CD4-positive, alpha-beta T cell treated with Interleukin-1 beta for 1 hour (primary cell): ENCODE measurements at places on chromosomes 11 and 22.

- peak; percentile 24 for DNase-seq
Observed at GRCh38 chr11:86802601-86803051, 2.3 kb downstream of the PRSS23 start.

DNA sequence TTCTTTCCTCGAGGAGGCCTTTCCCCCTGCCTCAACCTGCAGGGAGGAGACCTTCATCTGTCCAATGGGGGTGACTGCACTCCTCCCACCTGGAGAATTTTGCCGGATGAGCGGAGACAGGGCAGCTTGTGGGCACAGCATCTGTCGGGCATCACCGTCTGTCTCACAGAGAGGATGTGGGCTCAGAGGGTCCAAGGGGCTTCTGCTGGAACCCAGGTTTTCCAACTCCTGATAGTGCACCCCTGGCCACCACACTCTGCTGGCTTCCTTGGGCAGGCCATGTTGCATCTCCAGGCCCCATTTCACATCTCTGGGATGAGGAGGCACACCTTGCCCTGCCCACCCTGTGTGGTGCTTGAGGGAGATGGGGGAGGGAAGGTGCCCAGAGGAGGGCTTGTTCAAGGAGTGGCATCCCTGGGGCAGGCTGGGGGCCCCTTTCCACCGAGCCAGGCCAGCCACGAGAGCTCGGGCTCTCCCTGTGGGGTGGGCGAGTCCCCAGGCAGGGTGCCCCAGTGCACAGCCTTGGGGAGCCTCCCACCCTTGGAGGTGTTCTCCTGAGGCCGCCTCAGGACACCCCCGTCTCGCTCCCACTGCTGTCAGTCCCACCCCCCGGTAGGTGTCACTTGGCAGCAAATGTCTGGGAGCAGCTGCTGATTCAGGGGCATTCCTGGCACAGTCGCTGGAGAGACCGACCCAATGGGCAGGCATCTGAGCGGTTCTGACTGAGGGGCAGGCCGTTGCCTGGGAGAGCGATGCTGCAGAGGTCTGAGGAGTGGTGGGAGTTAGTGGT is 84.2 kb downstream of the MORC2 start:
- no peak for DNase-seq

DNA sequence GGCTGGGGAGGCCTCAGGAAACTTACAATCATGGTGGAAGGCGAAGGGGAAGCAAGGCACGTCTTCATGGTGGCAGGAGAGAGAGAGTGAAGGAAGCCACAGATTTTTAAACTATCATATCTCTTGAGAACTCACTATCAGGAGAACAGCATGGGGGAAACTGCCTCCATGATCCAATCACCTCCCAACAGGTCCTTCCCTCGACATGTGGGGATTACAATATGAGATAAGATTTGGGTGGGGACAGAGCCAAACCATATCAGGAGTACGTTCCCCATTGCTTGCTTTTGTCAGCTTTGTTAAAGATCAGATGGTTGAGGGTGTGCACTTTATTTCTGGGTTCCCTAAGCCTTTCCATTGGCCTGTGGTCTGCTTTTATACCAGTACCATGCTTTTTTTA is 53.7 kb upstream of the E2F8 start:
- no peak for DNase-seq

GRCh38 chr11:73157101-73158010 is 15.2 kb upstream of the FCHSD2 start:
- DNase-seq = peak; percentile 29

DNA sequence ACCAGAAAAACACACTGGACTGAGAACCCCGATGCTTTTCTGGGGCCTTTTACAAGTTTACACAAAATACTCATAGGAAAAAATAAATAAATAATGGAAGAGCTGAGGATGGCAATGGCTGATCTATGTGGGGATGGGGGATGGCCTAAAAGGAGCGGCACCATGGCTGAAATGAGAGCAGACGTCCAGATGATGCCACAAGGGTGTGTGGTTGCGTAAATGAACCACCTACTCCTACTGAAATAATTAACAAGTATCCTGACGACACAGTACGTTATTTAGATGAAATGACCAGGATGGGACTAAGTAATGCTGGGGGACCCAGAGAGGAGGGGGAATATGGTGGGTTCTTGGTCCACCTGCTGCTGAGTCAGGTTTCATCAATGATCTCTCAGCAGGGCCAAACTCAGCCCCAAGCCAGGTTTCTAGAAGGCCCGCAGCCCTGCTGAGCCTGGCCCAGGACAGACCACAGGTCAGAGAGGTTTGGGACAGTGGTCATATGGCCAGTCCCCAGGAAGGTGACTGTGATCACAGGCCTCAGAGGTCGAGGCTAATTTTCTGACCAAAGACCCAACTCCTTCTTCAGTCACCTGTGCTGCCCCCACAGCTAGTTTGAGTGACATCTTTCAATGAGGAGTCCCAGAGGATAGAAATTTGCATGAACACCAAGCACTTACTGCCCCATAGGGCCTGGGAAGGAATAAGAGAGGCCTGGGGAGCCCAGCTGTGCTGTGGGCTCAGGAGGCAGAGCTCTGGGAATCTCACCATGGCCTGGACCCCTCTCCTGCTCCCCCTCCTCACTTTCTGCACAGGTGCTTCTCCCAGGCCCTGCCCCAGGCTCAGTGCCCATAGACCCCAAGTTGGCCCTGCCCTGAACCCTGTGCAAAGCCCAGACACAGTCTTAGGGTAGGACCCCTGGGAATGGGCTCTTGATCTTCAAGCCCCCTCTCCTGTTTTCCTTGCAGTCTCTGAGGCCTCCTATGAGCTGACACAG is 76.3 kb upstream of the IGLL5 start:
- DNase-seq = no peak

DNA sequence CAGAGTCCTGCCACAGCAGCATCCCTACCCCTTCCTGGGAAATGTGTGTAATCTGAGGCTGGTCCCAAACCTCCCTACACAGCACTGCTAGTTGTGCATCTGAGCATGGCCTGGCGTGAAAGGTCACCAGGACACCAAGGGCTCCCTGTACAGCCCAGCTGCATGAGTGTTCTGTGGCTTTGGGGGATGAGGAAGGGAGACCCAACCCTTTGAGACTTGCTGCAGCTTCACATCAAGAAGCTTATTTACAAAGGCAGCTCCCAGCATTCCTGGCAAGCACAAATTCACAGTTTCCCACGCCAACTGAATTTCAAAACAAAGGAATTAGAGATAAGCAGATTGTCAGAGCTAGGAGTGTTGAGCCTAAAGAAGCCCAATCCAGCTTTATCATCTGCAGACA is 32.2 kb downstream of the CSNK2A3 start:
- no peak for DNase-seq

GRCh38 chr11:2789791-2790567 is 90.2 kb upstream of the KCNQ1OT1 start:
- DNase-seq = no peak

DNA sequence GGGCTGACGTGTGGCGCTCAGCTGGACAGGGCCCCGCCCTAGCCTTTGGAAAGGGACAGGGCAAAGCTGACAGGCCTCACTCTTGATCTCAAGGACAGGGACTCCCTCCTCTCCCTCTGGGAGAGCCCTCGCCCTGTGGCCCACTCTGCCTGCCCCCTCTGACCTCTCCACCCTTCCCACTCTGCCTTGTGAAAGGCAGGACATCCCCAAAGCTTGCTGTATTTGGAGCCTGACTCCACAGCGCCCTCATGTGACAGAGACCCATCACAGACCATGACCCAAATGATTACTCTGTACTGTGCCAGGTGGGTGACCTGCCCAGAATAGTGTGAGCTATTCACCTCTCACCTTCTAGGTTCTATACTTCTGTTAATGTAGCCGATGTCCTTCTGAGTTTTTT is 18.8 kb downstream of the P2RY2 start:
- DNase-seq = no peak

- DNase-seq = no peak
Observed at GRCh38 chr11:75040167-75040770, 51.5 kb downstream of the NEU3 start.

DNA sequence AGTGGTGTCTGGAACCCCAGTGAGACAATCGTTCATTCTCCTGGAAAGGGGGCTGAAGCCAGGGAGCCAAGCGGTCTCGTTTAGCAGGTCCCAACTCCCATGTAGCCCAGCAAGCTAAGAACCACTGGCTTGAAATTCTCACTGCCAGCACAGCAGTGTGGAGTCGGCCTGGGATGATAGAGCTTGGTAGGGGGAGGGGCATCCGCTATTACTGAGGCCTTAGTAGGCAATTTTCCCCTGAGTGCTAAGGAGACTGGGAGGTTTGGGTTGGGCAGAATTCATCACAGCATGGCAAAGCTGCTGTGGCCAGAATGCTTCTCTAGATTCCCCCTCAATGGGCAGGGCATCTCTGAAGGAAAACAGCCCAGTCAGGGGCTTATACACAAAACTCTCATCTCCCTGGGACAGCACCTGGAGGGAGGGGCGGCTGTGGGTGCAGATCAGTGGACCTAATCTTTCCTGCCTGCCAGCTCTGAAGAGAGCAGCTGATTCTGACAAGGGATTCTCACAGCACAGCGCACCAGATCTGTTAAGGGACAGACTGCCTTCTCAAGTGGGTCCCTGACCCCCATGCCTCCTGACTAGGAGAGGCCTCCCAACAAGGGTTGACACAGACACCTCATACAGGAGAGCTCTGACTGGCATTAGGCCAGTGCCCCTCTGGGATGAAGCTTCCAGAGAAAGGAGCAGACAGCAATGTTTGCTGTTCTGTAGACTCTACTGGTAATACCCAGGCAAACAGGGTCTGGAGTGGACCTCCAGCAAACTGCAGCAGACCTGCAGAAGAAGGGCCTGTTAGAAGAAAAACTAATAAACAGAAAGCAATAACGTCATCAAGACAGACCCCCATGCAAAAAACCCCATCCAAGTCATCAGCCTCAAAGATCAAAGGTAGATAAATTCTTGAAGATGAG is 14.8 kb downstream of the OR52M1 start:
- DNase-seq = no peak

DNA sequence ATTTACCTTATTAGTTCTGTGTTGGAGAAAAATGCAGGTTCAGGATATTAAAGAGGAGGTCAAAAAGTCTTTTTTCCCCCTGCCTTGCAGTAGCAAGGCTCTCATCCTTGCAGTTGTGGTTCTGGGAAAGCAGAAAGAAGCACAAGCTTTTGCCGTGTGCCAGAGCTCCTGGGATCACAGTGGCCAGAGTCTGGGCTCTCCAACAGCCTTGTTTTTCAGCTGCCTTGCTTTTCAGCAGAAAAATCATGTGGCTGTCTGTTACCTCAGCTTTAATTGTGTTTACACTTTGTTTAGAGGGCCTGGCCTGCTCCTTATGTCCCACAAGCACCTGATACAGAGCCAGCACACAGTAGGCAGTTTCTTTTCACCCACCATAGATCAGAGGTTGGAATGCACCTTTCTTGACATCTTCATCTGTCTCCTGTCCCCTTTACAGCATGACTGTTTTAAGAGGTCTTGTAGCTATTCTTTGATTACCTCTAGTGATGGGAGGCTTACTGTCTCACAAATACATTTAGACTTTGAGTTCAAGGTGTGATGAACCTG is 67.5 kb downstream of the TEAD1 start:
- no peak for DNase-seq

DNA sequence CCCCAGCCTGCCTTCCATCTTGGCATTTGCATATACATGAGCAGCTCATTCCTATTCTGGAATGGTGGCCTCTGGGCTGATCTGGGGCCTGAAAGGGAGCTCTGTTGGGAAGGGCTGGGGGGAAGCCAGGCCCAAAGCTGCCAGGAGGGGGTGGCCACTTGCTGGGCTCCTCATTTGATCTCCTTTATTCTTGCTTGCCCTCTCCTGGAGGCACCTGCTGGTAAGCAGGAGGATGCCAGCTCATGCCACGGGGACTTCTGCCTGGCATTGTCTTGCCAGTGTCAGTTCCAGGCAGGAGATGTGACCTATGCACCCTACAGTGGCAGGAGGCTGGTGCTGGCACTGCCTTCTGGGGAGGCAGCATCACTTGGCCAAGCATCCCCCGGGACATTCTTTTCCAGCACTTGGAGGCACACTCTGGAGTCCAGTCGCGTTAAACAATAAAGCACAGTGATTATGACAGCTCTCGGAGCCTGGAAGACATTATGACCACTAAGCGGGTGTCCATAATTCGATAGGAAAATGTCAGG is 128.3 kb downstream of the NTM start:
- no peak for DNase-seq

DNA sequence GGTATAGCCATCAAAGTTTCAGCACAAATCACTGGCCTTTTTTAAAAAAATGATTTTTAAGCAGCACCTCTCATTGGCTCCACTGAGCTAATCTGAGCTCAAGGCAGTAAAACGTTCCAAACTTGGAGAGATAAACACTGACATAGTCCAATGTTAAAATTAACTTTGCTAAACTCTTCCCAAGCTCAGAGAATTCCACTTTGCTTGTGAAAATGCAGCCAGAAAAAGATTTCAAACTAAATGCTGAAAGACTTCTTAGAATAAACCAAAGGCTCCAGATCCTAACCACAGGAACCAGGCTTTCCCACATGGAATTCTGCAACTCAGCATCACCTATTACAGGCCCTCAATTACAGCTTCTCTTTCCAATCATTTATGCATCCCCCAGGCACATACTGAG is 84.7 kb upstream of the GDPD4 start:
- DNase-seq = no peak

DNA sequence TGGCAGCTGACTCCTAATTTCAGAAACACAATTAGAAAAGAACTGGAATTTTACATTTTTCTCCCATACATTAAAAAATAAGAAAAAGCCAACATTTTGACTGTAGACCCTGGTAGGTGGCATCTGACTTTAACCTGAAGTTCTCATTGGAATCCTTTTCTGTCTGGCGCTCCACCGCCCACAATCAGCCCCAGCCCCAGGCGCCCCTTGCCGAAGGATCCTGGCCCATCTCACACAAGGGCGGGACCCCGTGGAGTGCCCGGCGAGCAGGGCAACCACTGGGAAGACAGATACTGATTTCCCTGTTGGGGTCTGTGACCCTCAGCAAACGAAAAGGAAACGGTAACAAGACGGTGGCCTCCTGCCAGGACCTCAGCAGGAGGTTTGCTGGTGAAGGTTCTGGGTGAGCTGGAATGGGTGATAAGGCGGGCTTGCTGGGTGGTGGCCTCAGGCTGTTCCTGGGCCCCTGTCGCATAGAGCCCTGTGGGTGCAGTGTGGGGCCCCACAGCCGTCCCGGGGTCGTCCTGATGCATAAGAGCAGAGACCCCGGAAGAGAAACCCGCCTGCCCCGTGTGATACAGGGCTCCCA is 15.7 kb downstream of the TSPO start:
- DNase-seq = no peak

- no peak for DNase-seq
Observed at GRCh38 chr11:116384407-116384806, 388.4 kb downstream of the BUD13 start.

GRCh38 chr11:30457087-30457486 is 129.1 kb downstream of the MPPED2 start:
- DNase-seq = no peak

DNA sequence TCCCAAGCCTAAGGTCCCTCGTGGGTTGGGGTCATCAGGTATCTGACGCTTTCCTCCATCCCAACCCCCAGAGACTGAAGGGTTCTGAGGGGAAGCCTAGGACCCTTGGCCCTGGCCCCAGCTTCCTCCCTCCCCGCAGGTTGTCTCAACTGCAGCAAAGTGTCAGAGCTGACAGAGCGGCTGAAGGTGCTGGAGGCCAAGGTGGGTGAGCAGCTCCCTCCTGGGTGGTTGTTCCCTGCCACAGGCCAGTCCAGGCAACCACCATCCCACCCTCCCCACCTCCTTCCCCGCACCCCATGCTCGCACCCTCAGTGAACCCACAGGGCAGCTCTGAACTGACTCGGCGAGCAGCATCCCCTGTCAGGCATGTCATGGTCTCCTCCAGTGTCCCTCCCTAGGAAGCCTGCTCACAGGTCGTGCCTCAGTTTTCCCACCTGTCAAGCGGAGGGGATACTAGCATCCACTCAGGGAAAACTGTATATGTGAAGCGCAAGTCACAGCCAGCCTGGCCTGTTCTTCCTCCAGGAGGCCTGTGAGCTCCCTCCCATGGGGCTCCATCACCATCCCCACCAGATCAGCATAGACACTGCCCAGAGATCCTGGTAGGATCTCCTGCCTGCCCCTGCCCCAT is 20.8 kb downstream of the EMID1 start:
- DNase-seq = no peak
